CD4-positive, alpha-beta T cell treated with Interleukin-12 subunit alpha and Interleukin-12 subunit beta, for 1 hour (primary cell): ENCODE measurements at places on chromosomes 3 and 15.

- DNase-seq: no peak
These were observed 185.9 kb upstream of the CADM2 start for GRCh38 chr3:84772841-84773240.

GRCh38 chr3:65607101-65607500, 431.6 kb downstream of the MAGI1 start:
- DNase-seq: no peak

- DNase-seq: no peak
These were observed 5.2 kb downstream of the C3orf22 start for GRCh38 chr3:126553284-126554084.

- peak; percentile 49 for DNase-seq
These were observed 22.1 kb upstream of the SCAANT1 start for GRCh38 chr3:63934041-63934866.

- no peak for DNase-seq
These were observed 127.0 kb downstream of the LIPC start for GRCh38 chr15:58558777-58559176.

GRCh38 chr3:133894353-133895207, 1.1 kb downstream of the RAB6B start:
- no peak for DNase-seq

DNA sequence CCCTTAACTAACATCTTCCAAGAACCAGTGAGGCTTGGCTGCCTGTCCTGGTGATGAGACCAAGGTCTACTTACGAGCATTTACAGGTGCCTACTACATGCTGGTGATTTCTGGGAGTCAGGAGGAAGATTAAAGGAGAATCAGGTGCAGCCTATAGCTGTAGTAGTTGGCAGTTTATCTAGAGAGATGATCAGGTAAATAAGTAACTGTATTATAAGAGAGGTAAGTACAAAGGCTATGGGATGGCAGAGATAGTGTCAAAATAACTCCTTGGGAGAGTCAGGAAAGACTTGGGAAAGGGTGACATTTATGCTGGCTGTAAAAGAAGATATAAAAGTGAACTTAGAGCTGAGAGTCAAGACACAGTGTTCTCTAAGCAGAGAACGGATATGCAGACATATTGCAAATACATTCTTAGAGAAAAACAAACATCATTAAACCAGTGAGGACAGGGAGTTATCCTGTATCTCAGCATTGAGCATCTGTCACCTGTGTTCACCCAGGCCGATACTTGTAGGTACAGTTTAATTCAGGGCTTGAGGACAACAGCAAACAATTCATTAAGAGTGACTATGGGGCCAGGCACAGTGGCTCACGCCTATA, 49.7 kb upstream of the ACP3 start:
- no peak for DNase-seq

GRCh38 chr3:135487261-135487660, 478.3 kb upstream of the PPP2R3A start:
- no peak for DNase-seq

DNA sequence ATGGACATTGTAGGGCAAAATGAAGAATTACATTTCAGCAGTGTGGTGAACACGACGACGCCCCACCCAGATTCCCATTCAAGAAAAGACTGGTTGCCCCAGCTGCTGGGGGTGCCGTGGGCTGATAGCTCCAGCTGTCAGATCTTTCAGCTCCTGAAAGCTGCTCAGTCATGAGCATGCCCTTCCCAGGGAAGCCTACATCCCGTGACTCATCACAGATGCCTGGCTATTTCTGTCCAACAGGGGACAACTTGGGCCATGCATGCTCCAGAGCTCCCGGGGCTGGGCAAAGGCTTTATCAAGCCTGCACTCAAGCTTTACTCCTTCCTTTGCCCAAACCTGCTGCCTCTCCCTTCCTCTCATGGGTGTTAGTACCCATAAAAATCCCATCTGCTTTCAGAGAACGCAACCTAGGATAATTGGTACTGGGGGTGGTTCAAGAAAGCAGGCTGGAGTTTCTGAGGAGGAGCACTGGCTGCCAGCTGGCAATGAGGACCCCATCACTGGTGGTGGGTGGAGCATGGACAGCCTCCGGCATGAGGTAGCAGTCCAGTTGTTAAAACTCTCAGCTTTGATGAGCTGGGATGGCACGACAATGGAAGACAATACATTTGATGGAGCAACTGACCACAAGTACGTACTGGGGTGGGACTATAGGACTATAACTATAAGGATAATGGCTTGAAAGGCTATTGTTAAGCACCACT, 16.4 kb upstream of the ST8SIA2 start:
- no peak for DNase-seq

GRCh38 chr3:95522449-95522848, 1291.9 kb upstream of the EPHA6 start:
- no peak for DNase-seq

DNA sequence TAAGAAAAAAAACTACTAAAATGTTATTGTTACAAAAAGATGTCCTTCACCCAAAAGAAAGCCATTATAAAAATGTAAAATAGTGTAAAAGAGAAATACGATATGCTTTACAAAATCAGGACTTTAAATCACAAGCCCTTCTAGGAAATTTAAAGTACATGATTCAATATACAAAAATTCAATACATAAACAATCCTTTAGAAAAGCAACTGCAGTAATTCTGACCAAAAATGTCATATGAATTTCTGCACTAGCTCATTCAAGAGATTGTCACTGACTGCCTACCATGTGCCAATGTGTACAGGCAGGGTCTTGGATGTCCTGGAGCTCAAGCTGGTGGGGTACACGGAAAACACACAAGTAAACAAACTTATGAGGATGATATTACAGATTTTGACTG, 2.5 kb downstream of the MORC1 start:
- DNase-seq: no peak

DNA sequence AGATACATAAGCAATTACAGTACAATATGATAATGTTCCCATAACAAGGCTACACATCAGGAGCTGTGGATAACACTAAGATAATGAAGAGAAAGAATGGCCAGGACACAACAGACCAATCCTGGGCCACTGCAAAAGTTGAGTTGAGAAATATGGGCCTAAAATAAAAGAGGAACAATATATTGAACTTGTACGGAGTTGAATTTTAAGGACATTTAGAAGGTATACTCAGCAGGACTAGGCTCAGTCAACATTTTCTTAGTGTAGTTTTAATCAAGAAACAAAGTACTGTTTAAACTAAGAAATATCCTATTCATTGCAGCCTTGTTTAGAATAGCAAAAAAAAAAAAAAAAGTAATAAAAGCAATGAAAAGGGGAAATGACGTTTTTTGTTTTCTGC, 24.3 kb downstream of the HERC1 start:
- DNase-seq: no peak

- DNase-seq: peak; percentile 30
These were observed 306.4 kb downstream of the MAGI1 start for GRCh38 chr3:65732051-65732935.

GRCh38 chr3:189027626-189028155, 144.1 kb upstream of the TPRG1 start:
- DNase-seq: no peak
